Activated T-cell treated with anti-CD3 and anti-CD28 coated beads, Interleukin-2, amount 50 U/mL, for 72 hours (primary cell): ENCODE measurements at places on chromosomes 1 and 21. TPM values are rescaled to one million over a fixed set of nuclear protein-coding genes. Genes with fewer than 3 reads are reported as not detected.
A peak's percentile ranks its signal among the peaks of the same experiment; 100 is the strongest.

GRCh38 chr1:162627662-162628296 is 4.5 kb upstream of the DDR2 start:
- DNase-seq = no peak

- DNase-seq = peak; percentile 27
These were observed 685 bp upstream of the VAMP4 start for GRCh38 chr1:171742577-171742922.

- DNase-seq = no peak
These were observed 6.9 kb downstream of the FMO2 start for GRCh38 chr1:171191992-171192391.

GRCh38 chr1:145990249-145990855 is 6.0 kb downstream of the TXNIP start:
- DNase-seq = no peak

Gene SV2A
- 14.8 TPM for total RNA-seq

DNA sequence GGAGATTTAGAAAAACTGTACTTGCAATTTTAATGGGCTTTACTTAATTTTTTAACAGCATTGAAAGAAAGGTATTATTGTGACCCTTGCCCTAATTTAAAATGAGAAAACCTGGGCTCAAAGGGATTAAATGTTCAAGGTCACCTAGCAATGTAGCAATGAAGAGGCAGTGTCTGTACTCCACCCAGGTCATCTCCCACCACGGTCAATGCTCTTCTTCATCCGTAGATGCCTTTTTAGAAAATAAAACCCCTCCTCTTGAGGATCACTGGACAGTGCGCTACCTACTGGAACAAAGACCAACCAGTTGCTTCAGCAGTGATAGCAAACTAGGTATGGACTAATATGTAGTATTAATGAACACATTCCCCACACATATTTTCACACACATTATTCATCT is 29.8 kb upstream of the HAO2 start:
- no peak for DNase-seq

DNA sequence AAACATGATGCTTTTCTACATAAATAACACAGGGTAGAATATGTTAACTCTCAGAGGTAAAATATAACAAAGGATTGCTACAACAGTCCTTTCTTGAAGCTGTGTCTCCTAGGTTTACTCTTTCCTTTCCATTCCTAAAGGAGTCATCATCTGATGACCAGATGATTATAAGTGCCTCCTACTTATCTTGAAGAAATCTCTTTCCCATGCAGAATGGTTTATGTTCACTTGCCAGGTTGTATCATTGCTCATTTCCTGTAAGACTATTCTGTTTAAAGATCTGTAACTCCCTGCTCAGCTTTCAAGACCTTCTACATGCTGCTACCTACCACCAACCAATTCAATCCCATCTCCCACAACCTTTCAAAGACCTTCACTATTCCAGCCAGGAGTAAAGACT is 51.5 kb upstream of the PTCH2 start:
- DNase-seq = no peak

DNA sequence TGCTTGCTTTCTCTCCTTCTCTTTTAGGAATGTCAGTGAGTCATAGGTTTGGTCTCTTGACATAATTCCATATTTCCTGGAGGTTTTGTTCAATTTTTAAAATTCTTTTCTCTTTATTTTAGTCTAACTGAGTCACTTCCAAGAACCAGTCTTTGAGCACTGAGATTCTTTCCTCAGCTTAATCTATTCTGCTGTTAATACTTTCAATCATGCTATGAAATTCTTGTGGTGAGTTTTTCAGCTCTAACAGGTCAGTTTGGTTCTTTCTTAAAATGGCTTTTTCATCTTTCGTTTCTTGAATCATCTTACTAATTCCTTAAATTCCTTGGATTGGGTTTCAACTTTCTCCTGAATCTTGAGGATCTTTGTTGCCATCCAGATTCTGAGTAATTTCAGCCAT is 321.0 kb downstream of the PTBP2 start:
- DNase-seq = no peak

GRCh38 chr1:36669262-36669661 is 186.5 kb upstream of the CSF3R start:
- DNase-seq = no peak

DNA sequence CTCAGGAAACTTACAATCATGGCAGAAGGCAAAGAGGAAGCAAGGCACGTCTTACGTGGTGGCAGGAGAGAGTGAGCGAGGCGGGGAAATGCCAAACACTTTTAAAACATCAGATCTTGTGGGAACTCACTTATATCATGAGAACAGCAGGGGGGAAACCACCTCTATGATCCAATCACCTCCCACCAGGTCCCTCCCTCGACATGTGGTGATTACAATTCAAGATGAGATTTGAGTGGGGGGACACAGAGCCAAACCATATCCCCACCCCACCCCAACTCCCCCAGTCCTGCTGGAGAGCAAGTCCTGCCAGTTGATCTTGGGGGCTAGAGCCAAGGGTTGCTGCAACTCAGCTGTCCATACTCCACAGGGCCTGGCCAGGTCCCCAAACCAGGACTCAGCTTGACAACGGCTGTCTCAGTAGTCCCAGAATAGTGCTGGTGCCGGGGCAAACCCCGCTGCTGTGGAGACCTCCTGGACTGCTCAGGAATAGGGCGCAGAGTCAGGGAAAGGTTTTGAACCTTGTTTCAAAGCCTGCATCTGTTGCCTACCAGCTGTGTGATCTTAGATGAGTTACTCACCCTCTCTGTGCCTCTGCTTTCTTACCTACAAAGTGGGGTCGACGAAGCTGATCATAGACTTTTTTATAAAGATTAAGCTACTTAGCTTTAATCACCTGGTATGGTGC is 79.5 kb downstream of the STUM start:
- no peak for DNase-seq

DNA sequence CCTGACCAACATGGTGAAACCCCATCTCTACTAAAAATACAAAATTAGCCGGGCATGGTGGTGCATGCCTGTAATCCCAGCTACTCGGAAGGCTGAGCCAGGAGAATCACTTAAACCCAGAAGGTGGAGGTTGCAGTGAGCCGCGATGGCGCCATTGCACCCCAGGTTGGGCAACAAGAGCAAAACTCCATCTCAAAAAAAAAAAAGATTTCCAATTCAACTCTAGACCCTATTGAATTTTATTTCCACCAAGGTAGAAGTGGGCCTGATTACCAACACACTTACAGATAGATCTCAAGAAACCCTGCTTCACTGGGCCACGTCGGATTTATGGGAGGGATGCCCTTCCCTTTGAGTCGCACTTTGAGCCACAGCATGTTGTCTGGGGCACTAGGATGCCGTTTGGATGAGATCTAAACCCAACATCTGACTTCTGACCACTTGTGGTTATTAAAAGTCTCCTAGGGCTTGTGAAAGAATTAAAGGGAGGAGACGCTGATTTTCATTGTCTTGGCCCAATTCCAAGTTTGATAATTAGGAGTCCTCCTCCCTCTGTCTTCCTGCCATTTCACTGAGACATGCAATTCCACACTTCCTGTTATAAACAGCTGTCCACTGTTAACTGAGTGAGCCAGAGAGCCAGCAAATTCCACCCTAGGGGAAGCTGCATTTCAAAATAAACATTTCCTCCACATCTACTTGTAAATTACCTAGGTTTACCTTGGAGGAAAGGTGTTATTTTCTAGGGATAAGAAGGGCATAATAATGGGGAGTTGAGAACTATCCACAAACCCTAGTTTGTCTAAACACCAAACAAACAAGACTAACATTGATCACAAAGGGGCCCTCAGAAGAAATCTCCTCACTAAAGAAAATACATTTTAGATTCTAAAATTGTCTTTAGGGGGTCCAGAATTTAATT is 5.2 kb upstream of the RERE start:
- DNase-seq = no peak

- DNase-seq = no peak
These were observed 4.0 kb upstream of the CSF3R start for GRCh38 chr1:36486439-36487335.

DNA sequence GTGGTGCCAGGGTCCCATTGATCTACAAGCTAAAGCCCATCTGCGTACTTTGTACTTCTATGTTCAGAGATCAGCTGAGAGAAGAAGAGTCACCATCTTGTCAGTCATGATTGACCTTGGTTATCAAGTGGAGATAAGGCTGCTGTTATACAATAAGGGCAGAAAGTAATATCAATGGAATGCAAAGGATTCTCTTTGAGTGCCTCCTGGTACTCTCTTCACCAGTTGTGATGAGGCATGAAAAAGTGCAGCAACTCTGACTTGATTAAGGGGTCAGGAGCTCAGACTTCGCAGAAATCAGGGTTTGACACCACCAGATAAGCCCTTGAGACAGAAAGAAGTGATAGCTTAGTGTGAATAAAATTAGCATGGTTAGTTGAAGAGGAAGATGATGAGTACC is 25.7 kb upstream of the SYT14 start:
- DNase-seq = no peak

DNA sequence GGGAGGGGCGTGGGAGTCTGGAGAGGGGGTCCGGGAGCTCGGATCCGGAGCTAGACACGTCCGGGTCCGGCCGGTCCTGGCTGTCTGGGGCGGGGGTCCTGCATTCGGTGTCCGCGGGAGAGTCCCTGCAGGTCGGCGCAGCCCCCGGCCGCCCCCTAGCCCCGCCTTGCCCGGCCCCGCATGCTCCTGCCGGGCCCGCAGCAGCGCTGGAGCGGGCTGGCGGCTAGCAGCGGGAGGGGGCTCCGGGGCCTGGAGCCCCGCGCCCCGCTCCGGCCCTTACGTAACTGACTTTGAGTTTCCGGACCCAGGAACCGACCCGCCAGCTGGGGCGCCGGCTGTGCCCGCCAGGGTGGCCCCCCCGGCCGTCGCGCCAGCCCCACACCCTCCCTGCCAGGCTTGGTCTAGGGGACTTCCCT is 26.9 kb upstream of the EPB41 start:
- DNase-seq = peak; percentile 31

Gene SCAF4
- total RNA-seq = 44.7 TPM

Gene GUCA2A
- not detected for total RNA-seq

Gene SLC9C2
- total RNA-seq = not detected

DNA sequence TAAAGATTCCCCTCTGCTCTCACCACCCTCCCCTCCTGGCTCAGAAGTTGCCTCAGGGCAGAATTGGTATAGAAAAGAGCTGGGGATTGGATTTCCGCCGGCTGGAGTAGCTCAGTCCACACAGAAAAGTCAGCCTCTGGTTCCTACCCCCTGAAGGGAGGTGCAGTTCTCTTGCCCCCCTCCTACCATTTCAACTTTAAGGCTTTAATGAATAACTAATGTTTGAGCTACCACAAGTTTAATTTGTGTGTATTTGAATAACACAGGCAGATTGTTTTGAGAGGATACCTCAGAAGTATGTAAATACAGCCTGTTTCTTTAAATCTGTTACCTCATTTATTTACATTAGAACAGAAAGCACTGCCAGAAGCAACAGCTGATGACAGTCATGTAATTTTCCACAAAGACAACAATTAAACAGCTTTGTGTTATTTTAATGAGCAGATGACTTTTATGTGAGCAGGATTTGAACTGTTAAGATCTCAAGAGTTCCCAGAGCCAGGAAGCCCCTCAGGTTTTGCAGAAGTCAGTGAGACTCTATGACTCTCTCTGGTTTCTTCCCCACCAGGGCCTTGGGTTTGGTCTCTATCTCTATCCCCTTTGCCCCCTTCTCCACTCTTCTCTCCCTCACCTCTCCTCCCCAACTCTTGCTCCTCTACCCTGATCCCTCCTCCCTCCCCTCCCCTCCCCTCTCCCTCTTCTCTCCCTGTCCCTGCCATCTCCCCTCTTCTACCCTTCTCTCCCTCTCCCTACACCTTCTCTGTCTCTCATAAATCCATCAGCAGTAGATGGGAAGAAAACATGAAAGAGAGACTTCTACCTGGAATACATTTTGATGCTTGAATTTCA is 26.3 kb downstream of the DUSP10 start:
- DNase-seq = no peak
